ENCODE measurements at places on chromosomes 6 and 20. TPM values are rescaled to one million over a fixed set of nuclear protein-coding genes. Genes with fewer than 3 reads are reported as not detected.

DNA sequence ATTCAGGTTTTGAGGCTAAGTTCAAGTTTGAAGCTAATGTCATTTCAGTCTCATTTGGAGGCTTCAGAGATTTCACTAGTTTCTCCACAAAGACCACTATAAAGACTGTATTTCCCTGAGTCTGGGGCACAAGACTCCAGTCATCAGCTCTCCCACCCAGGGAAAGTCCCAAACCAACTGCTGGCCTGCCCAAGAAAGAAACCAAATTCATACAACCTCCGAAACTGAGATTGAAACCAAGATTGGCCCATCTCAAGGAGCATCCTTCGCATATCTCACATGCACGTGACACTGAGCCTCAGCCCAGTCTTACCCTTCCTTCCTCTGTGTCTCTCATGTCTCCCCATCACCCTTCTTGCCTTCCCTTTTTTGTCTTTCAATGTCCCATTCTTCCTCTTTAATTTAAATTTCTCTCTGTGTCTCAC is 3.5 kb upstream of the LTA start:
- DNase-seq, result no peak

DNA sequence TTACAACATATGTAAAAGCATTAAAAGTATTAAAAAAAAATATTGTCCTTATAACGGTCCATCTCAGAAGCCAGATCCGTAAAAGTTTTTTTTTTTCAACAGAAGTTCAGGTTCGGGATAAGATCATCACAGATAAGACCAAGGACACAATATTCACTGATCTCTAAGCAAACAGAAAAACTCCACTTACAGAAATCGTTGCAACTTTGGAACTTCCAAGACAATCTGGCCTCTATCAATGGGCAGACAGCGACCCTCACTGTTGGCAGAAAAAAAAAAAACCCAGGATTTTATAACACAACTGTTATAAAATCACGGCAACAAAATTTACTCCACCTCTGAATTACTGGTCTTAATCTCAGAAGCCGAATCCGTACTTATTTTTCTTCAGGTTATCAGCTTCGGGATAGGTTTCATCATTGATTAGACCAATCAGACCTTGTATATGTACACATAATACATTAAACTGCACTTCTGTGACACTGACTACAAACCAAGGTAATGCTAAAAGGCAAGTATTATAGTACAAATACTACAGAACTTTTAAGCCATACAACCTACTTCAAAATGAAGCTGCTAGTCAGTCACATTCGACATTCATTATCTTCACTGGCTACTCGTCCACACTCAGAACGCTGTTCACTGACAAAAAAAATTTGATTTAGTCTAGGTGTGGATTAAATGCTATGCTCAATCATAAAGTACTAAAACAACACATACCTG is 34.7 kb upstream of the SYNCRIP start:
- DNase-seq, result no peak

DNA sequence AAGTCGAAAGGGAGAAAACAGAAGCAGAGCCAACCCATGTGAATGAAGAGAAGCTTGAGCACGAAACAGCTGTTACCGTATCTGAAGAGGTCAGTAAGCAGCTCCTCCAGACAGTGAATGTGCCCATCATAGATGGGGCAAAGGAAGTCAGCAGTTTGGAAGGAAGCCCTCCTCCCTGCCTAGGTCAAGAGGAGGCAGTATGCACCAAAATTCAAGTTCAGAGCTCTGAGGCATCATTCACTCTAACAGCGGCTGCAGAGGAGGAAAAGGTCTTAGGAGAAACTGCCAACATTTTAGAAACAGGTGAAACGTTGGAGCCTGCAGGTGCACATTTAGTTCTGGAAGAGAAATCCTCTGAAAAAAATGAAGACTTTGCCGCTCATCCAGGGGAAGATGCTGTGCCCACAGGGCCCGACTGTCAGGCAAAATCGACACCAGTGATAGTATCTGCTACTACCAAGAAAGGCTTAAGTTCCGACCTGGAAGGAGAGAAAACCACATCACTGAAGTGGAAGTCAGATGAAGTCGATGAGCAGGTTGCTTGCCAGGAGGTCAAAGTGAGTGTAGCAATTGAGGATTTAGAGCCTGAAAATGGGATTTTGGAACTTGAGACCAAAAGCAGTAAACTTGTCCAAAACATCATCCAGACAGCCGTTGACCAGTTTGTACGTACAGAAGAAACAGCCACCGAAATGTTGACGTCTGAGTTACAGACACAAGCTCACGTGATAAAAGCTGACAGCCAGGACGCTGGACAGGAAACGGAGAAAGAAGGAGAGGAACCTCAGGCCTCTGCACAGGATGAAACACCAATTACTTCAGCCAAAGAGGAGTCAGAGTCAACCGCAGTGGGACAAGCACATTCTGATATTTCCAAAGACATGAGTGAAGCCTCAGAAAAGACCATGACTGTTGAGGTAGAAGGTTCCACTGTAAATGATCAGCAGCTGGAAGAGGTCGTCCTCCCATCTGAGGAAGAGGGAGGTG is 38.7 kb downstream of the ZBTB2 start:
- peak; percentile 68 for DNase-seq

DNA sequence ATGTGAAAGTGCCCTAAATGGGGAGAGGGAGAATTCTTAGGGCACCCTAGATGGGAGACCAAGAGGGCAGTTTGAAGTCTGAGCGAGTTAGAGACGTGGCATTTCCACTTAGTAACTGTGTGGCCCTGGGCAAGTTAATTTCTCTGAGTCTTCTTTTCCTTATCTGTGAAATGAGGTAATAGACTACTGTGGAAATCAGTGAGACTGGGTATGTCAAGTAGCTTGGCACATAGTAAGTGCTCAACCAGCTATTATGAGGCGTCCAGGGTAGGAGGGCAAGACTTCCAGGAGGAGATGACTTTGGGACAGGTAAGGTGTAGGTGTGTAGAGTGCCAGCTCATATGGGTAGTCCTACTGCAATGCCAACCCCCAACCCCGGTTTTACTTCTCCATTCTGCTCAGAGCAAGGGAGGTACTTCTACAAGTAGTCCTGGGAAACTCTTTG is 770 bp downstream of the KIF3B start:
- no peak for DNase-seq

GRCh38 chr20:43185901-43186300 is 3.8 kb downstream of the PTPRT start:
- DNase-seq, result no peak

DNA sequence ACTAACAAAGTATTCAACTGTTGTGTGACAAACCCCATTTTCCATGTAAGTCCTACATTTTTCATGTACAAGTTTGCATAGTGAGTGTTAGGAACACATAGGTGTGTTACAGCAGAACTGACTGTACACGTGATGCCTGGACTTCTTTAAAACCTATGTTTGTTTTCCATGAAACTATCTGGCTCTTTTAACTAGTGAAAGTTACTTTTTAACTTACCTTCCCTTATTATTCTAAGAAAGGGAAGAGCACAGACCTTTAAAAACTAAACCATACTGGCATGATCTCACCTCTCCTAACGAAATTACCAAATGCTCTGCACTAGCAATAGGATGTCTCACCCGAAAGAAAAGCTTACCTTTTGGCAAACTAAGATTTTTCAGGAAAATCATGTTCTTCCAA is 87.8 kb downstream of the CENPW start:
- DNase-seq, result no peak

DNA sequence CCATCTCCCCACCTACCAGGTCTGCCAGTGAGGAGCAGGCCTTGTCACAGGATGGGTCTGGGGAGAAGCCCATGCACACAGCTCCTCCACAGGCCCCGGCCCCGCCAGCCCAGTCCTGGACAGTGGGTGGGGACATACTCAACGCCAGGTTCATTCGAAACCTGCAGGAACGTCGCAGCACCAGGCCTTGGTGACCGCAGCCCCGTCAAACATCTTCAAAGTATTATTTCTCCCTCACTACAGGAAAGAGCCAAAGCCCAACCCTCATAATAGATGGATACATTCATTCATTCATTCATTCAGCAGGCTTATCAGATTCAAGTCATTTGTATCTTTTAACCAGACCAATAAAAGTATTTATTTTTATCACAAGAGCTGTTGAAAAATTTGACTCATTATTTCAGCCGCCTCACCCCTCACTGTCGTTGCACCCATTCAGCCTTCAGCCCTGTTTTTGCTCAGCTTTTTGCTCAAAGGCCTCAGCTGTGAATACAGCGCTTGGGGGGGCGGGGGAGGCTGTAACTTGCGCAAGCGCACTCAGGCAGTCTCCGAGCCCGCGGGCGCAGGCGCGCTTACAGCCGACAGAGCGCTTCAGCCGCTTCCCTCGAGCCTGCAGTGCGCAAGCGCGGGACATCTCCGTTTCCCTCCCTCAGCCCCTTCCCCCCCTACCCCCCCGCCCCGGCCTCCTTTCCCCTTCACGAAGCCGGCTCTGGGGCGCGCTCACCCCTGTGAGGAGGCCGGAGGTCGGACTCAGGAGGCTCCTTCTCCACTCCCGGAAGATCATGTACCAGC is at the start of gene C6orf136:
C6orf136 (plus strand) TSS at position 684 of the 792 bp plus-strand sequence; CDS start at position 783, 99 bp downstream.
- DNase-seq, result peak; percentile 97

Gene HM13
- 43.7 TPM for total RNA-seq

Gene DLL1
- total RNA-seq, result 6.4 TPM

Gene JPH2
- total RNA-seq, result 182 TPM
